ENCODE measurements at places on chromosomes 2 and 18.

- DNase-seq, result no peak
Measured at GRCh38 chr2:71379086-71379485, 47.5 kb downstream of the ZNF638 start.

GRCh38 chr2:98637401-98638147 lies 29.2 kb downstream of the UNC50 start:
- DNase-seq, result no peak

DNA sequence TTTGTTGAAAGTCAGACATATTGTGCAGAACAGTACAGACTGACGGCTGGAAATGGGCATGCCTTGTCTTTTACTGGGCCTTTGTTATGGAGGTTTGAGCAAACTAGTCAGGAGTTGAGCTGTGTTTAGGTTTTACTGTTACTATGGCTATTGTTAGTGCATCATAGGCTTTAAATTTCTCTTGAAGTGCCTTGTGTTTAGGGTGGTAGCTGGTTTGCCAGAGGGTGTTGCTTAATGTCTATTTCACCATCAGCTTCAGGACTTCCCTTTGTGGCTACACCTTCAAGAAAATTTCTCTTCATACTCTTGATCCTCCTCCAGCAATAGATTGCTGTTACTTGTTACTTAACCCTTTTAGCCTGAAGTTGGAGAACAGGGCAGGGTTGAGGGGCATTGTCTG lies 104.6 kb downstream of the CAPN13 start:
- no peak for DNase-seq

DNA sequence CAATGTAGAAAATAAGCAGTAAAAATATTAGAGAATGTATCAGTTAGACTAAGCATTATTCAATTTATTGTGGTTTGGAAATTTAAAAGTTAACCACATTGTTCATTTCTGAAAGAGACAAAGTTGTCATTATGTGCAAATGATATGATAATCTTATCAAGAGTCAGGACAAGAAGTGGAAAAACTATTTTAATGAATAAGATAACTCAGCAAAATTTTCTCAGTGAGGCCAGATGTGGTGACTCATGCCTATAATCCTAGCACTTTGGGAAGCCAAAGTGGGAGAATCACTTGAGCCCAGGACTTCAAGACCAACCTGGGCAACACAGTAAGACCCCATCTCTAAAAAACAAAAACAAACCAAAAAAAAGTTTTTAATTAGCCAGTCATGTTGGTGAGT lies 39.5 kb upstream of the CERS6 start:
- no peak for DNase-seq

- no peak for DNase-seq
Measured at GRCh38 chr2:65565681-65566080, 133.3 kb upstream of the SPRED2 start.

DNA sequence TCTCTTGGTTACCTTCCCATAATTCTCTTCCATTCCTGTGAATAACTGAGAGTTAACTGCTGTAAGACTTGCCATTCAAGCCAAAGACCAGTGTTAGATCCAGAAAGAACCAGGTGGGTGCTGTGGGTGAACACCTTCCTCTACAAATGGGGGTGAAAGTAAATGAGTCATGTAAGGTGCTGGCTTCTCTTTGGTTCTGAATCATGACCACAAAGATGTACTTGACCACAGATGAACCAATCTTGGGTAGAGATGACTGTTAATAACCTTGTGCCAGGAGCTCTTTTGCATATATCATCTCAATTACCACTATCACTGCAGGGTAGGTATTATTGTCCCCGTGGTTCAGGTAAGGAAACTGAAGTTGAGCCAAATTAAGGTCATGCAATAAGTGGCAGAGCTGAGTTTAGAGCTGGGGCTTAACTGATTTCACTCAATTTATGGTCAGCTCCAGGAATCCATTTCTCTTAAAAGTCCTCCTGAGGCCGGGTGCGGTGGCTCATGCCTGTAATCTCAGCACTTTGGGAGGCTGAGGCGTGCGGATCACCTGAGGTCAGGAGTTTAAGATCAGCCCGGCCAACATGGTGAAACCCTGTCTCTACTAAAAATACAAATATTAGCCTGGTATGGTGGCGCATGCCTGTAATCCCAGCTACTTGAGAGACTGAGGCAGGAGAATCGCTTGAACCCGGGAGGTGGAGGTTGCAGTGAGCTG lies 244.9 kb upstream of the CXCR4 start:
- no peak for DNase-seq

- DNase-seq, result no peak
Measured at GRCh38 chr2:235373171-235373570, 120.7 kb upstream of the AGAP1 start.

GRCh38 chr2:201837824-201838431 lies 31.6 kb downstream of the CDK15 start:
- no peak for DNase-seq

GRCh38 chr2:25304321-25304720 lies 37.4 kb downstream of the DNMT3A start:
- DNase-seq, result no peak

- no peak for DNase-seq
Measured at GRCh38 chr2:37586663-37587317, 84.7 kb downstream of the CDC42EP3 start.

DNA sequence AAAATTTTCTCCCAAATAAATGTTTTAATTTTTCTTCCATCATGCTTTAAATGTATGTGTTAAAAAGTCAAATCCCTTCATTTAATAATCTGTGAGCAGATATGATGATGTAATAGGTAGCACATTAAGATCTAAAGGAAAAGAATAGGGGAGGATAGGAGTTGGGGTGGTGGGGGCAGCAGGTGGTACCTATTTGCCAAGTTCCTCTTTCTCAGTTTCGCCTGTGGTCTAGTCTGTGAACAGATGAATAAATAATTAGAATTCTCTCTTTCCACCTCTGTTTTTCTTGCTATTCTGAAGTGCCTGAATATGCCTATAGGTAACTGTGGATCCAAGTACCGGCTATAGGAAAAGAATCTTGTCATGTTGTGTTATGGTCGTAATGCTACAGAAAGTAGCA lies 152.5 kb downstream of the NRXN1 start:
- no peak for DNase-seq

All from T-helper 2 cell (primary cell).